ENCODE measurements at places on chromosomes 3 and 15.

DNA sequence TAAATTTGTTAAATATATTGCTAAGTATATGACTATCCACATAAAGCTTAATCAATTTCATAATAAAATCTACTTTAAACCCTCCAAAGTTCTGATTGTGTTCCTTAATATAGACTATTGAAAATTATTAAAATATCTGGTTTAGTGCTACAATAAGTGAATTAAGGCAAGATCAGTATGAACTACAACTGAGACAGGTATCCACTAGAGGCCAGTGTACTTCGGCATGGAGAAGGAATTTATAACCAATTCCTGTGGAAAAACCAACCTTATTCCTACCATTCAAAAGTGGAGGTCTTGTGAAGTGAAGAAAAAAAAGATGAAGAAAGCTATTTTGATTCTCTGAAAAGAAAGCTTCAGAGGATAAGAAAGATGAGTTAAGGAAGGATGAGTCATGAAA, 237.7 kb downstream of the SUCLG2 start:
- no peak for DNase-seq

- DNase-seq = no peak
Observed at GRCh38 chr3:191076903-191077552, 122.0 kb upstream of the OSTN start.

DNA sequence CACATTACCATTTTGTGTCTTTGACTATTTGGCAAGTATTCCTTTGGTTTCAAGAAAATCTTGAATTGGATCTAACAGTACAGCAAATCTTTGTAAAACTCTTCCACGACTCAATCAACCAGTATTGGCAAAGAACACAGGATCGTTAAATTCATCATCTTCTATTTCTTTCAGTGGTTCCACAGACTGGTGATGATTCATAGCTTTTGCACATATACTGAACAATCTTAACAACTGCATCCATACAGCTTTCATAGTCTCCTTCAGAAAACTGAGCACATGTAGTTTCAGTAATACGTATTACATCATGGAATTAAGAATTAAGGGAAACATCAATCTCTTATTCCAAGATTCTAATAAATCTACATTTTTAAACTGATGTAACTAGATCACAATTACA, 91.6 kb upstream of the LIPC start:
- DNase-seq = no peak

DNA sequence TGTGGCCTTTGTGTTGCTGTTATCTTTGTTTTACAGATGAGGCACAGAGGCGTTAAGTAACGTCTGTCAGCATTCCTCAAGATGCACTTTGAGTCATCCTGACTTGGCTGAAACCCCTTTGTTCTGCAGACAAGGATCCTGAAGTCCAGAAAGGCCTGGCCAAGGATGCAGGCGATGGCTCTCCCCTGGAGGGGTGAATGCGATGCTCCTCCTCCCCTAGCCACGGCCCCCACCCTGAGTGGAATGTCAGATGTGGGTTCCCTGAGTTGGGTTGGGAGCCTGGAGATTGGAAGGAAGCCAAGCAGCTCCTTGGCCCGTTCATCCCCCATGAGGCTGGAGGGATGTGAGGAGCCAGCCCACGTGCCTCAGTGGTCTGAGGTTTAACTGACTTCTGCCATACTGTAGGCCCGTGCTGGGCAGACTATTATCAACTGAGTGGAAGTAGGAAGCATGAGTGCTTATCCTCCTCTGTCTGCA, 43.3 kb downstream of the POMGNT2 start:
- DNase-seq = no peak

GRCh38 chr3:115187149-115187757, 40.2 kb upstream of the ZBTB20 start:
- DNase-seq = no peak

DNA sequence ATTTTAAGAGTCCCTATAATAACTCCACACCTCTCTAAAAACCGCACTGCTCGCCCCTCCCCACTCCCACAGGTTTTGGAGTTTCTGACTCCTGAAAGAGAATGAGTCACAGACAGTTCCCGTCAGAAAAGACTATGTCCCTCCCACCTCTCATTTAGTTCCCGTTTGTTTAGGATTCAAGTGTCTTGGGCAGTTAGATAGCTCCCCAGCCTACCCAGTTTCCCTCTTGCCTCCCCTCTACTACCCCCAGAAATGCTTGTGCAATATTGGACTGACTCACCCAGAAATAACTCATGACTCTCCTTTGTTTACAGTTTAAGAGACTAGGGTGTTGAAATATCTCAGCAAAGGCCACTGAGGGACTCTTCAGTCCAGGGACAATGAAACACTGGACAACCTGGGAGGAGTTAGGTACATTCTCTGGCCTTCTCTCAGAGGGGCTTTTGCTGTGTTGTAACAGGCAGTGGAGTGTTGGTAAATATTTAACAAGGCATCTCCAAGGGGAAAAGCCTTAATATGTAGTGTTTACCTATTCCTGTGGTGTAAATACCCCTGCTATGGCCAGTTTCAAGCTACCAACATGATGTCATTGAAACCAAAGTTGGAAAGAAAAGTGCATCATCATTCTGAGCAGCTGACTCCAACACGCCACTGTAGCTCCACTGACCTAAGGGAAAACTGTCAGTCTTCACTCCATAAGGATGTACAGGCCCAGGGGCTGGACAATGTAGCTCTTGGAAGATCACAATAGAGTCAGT, 96.1 kb upstream of the CHD2 start:
- DNase-seq = peak; percentile 49

GRCh38 chr3:125644036-125645005, 49.0 kb upstream of the OSBPL11 start:
- no peak for DNase-seq

GRCh38 chr3:160286231-160286630, 61.0 kb downstream of the C3orf80 start:
- no peak for DNase-seq

- no peak for DNase-seq
Observed at GRCh38 chr3:155492841-155493240, 199.4 kb upstream of the STRIT1 start.

DNA sequence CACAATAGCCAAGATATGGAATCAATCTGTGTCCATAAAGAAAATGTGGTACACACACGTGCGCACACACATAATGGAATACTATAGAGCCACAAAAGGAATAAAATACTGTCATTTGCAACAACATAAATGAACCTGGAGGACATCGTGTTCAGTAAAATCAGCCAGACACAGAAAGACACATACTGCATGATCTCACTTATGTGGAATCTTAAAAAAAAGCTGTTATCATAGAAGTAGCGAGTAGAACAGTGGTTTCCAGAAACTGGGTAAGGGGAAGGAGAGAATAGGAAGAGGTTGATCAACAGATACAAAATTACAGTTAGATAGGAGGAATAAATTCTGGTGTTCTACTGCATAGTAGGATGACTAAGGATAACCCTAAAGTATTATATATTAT, 11.1 kb downstream of the ATOSA start:
- no peak for DNase-seq

GRCh38 chr3:113606539-113607218, 74.3 kb downstream of the SIDT1 start:
- peak; percentile 7 for DNase-seq

- DNase-seq = no peak
Observed at GRCh38 chr3:30819067-30819798, 75.2 kb downstream of the GADL1 start.

DNA sequence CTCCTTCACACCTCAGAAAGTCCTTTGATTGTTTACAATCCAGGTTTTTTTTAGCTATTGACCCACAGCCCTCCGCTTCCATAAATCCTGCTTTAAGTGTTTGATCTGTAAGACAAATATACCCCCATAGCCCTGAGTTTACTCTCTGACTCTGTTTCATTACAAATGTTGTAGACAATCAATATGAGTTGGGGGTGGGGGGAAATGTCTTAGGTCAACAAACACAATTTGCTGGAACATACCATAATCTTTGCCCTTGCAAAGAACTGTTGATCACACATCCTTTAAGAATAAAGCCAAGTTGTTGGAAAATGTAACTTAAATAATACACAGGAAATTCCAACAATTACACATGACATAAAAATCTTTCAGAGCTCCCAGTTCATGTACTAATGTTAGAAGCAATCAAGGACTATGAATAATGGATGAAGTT, 301.8 kb upstream of the SEMA6D start:
- DNase-seq = no peak

- DNase-seq = no peak
Observed at GRCh38 chr3:191051037-191051436, 148.0 kb upstream of the OSTN start.

DNA sequence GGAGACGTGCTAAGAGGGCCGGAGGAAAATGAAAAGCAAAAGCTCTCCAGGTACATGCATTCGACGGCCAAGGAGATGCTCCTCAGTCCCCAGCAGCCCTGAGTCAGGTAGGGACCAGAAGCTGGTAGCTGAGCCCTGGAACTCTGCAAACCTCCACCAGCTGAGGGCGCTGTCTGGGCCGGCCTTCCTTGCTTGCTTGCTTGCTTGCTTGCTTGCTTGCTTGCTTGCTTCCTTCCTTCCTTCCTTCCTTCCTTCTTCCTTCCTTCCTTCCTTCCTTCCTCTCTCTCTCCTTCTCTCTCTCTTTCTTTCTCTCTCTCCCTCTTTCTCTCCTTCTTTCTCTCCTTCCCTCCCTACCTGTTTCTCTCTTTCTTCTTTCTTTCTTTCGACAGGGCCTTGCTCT, 94.6 kb upstream of the RASGRF1 start:
- DNase-seq = no peak

GRCh38 chr3:25653322-25653721, 11.4 kb downstream of the TOP2B start:
- no peak for DNase-seq

DNA sequence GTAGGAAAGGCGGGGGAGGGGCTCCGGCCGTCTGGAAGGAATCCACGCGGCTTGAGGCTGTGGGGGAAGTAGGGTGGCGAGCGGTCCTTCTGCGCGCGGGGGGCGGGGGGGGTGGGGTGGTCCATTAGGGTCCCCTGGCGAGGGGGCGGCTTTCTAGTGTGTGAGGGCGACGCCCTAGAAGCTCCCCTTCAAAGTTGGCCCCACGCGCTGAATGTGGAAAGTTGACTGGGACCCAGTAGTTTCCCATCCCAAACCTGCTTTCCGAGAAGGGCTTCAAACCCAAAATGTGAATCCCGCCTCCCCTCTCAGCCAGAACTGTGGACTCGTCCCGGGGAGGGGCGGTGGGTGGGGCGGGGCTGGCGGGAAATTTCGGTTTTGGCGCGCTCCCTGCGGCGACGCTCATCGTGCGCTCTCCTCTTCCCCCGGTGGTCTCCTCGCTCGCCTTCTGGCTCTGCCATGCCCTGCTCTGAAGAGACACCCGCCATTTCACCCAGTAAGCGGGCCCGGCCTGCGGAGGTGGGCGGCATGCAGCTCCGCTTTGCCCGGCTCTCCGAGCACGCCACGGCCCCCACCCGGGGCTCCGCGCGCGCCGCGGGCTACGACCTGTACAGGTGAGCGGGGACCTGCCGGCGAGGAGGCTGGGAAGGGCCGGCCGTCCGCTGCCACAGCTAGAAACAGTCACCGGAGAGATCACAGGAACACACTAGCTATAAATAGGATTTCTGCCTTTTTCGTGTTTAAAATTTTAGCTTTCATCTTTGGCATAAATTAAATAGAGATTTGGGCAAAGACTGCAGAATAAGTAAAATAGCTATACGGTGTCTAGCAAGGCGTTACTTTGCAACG, 790 bp downstream of the DUT start:
- peak; percentile 65 for DNase-seq

- no peak for DNase-seq
Observed at GRCh38 chr3:152638214-152638613, 196.7 kb upstream of the P2RY1 start.

- DNase-seq = no peak
Observed at GRCh38 chr3:195012100-195012499, 258.9 kb downstream of the XXYLT1 start.

DNA sequence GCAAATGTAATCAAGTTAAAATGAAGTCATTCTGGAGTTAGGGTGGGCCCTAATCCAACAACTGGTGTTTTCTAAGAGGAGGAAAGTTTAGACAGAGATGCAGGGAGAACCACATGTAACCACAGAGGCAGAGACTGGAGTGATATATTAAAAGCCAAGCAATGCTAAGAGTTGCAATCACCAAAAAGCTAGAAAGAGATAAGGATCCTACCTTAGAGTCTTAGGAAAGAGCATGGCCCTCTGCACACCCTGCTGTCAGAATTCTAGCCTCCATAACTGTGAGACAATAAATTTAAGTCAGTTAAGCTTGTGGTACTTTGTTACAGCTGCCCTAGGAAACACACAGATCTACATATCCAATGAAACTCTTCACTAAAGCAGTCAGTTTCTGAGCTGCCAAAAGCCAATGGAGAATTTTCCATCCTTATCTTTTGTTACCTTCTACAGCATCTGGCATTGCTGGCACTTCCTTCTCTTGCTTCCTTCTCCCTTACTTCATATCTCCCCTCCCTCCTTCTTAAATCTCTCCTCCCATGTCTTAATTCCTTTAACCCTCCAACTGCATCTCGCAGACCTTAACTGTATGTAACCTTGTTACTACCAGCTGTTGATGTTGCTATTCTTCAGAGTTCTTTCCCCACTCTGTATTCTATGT, 11.2 kb downstream of the DCBLD2 start:
- no peak for DNase-seq

- DNase-seq = no peak
Observed at GRCh38 chr3:8170971-8171508, 330.6 kb upstream of the LMCD1 start.

DNA sequence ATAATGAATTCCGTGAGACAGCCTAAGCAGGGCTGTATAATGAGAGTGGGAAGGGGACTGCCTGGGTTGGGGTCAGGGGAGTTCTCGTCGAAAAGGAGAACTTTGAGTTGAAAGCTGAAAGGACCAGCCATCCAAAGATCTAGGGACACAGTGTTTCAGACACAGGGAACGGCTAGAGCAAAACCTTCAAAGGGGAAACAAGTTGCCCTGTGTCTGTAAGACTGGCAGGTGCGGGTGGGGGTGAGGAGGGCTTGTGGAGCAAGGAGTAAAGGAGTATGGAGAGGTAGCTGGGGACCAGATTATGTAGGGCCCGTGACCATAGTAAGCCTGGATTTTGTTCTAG, 1.3 kb upstream of the SRP14 start:
- no peak for DNase-seq

- DNase-seq = no peak
Observed at GRCh38 chr15:92665100-92665555, 9.6 kb upstream of the FAM174B start.

DNA sequence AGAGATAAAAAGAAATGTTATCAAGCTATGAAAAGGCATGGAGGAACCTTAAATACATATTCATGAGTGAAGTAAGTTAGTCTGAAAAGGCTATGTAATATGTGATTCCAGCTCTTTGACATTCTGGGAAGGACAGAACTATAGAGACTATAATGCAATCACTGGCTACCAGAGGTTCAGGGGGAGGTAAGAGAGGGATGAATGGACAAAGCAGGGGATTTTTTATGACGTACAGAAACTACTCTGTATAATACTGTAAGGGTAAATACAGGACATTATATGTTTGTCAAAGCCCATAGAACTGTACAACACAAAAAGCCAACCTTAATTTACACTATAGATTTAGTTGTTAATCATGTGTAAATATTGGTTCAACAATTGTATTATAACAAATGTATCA, 46.1 kb downstream of the MCTP2 start:
- no peak for DNase-seq

- DNase-seq = no peak
Observed at GRCh38 chr15:33656168-33656567, 312.1 kb upstream of the CHRM5 start.

- DNase-seq = no peak
Observed at GRCh38 chr3:147348976-147349375, 57.4 kb downstream of the ZIC4 start.

GRCh38 chr15:34652726-34653033, 69.2 kb upstream of the GOLGA8B start:
- no peak for DNase-seq
